Natural killer cell (primary cell): ENCODE measurements at places on chromosomes 12 and 14. TPM values are rescaled to one million over a fixed set of nuclear protein-coding genes. Genes with fewer than 3 reads are reported as not detected.

The FANCM gene
- 13.2 TPM for total RNA-seq

The RFX4 gene
- total RNA-seq, result not detected

The GNG2 gene
- total RNA-seq, result 552 TPM

The NR1H4 gene
- total RNA-seq, result not detected

The PLBD2 gene
- total RNA-seq, result 18.1 TPM

The B3GNT4 gene
- 0.25 TPM for total RNA-seq

The COCH gene
- 0.73 TPM for total RNA-seq

The FOXN4 gene
- total RNA-seq, result not detected

The E2F7 gene
- total RNA-seq, result 0.30 TPM
